ENCODE measurements at places on chromosomes 5 and 9. TPM values are rescaled to one million over a fixed set of nuclear protein-coding genes. Genes with fewer than 3 reads are reported as not detected.
A peak's percentile ranks its signal among the peaks of the same experiment; 100 is the strongest.

Gene PRUNE2
- 10.6 TPM for polyA plus RNA-seq

DNA sequence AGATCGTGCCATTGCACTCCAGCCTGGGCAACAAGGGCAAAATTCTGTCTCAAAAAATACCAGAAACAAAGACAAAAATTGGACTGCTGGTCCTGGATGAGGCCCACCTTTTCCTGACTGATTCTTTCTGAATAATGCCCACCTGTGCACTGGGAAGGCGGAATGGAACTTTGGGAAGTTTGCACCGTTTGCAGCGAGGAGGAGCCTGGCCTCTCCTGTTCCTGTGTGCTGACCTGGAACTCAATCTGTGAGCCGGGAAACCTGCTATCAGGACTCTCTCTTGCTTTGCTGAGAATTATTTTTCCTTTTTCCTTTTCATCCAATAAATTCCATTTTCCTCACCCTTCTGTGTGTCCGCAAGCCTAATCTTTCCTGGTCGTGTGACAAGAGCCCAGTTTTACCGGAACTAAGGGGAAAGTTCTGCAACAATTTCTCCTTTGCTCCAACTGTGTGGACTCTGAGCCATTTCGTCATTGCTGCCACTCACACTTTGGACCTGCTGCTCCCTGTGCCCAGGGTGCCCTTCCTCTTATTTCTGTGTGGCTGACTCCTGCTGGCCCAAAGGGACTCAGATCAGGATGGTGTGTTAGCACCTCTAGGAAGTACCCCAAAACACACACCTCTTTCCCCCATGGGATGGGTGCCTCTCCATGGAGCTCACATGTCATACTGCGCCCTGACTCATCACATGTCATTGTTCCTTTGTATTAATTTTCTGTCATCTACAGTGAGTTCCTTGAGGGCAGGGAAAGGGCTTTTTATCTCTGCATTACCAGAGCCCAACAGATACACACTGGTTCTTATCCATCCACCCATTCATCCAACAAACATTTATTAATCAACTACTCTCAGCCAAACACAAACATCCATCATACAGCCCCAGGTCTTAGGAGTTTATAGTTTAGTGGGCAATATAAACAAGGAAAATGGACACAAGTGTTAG, 4.7 kb upstream of the GLRX start:
- no peak for DNase-seq

GRCh38 chr9:98108531-98109031, 10.4 kb downstream of the TRIM14 start:
- no peak for DNase-seq

DNA sequence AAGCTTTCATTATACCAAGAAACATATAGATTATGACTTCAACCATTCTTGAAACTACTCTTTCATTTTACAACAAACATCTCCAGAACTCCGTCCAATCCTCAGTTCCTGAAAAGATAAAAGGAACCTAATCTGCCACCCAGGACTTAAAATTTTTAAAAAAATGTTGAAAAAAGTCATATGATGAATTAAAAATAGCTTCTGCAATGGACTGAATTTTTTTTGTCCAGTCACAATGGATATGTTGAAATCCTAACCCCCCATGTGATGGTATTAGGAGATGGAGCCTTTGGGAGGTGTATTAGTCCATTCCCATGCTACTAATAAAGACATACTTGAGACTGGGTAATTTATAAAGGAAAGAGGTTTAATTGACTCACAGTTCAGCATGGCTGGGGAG, 2.7 kb upstream of the ALDH1A1 start:
- DNase-seq, result no peak

GRCh38 chr5:148902478-148902877, 76.1 kb downstream of the ADRB2 start:
- DNase-seq, result no peak

DNA sequence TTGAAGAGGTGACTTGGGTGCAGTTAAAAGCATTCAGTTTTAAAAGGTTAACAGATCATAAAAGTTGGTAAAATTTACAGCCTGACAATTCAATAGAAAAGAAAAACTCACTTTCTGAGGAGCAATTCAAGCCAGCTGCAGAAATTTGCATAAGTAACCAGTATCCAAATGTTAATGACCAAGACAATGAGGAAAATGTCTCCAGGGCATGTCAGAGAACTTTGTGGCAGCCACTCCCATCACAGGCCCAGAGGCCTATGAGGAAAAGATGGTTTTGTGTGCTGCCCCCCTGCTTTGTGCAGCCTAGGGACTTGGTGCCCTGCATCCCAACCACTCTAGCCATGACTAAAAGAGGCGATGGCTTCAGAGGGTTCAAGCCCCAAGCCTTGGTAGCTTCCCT, 1406.5 kb upstream of the ACO1 start:
- peak; percentile 21 for DNase-seq

DNA sequence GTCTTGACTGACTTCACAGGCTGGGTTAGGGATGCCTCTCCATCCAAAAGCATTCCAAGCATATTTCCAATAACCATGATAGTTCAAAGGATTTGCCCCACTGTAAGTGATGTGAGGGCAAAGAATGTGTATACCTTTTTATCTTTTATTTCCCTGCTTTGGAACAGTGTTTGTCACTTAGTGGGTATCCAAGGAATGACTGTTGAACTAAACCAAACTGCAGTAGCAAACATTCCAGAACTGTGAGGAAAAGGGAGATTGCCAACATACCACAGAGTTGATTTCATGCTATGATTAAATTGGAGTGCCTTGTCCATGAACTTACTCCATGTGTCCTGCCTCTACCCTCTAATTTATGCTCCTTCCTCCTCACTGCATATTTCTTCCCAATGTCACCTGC, 400.0 kb downstream of the KIAA0825 start:
- DNase-seq, result peak; percentile 17

Gene TAF1L
- not detected for polyA plus RNA-seq

- DNase-seq, result peak; percentile 77
These were observed 647 bp downstream of the SMARCA2 start for GRCh38 chr9:2015581-2016407.

- DNase-seq, result no peak
These were observed 305.5 kb downstream of the DMRT2 start for GRCh38 chr9:1355656-1356055.

GRCh38 chr5:61472172-61472958, 140.3 kb downstream of the ZSWIM6 start:
- no peak for DNase-seq

- no peak for DNase-seq
These were observed 7.0 kb upstream of the TUT7 start for GRCh38 chr9:86361176-86361575.

DNA sequence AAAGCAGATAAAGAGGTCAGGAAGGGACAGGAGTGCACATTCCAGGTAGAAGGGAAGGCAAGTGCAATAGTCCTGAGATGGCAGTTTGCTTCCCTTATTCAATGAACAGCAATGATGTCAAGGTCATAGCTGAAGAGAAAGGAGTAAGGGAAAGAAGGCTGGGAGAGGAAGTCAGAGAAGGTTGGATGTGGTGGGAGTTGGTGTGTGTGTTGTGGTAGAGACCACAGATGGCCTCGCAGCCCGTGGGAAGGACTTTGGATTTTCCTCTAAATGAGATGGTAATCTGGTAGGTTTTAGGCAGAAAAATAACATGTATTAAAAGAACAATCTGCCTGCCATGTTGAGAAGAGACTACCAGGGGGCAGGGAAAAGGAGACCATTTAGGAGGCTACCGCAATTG, 25.1 kb upstream of the LPAR1 start:
- no peak for DNase-seq

DNA sequence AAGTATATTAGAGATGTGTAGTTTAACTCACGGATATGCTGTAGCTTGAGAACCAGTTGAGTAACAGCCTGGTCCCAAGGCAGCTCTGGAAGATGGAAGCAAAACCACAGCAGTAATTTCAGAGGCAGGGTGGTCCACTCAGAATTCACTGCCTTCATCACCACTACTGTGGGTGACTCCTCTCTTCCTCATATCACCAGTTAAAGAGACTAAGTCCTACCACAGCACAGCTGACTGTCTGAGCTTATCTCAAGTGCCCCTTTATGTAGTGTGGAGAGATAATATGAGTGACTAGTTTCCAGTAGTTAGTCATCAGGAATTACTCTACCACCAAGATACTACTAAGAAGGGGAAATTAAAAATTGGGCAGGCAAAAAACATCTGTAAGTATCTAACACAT, 1571.2 kb upstream of the C9orf72 start:
- no peak for DNase-seq

Gene ORM2
- polyA plus RNA-seq, result 0.76 TPM

GRCh38 chr5:174188295-174188694, 142.8 kb downstream of the NSG2 start:
- DNase-seq, result no peak

Gene ZNF608
- 20.0 TPM for polyA plus RNA-seq

Gene IFNA13
- polyA plus RNA-seq, result not detected

Gene SHISAL2B
- polyA plus RNA-seq, result 21.1 TPM

Gene CCDC171
- polyA plus RNA-seq, result 3.5 TPM

Gene OGN
- polyA plus RNA-seq, result 2.2 TPM

Gene C9orf85
- polyA plus RNA-seq, result 20.8 TPM

All from GM23338 (cell line).